ENCODE measurements at places on chromosomes 5 and 9.

GRCh38 chr9:137250329-137251193 lies 525 bp upstream of the STPG3 start:
- no peak for DNase-seq

GRCh38 chr5:17187011-17187785 lies 30.2 kb upstream of the BASP1 start:
- DNase-seq, result no peak

- DNase-seq, result no peak
These were observed 535.1 kb downstream of the ELAVL2 start for GRCh38 chr9:23290973-23291372.

DNA sequence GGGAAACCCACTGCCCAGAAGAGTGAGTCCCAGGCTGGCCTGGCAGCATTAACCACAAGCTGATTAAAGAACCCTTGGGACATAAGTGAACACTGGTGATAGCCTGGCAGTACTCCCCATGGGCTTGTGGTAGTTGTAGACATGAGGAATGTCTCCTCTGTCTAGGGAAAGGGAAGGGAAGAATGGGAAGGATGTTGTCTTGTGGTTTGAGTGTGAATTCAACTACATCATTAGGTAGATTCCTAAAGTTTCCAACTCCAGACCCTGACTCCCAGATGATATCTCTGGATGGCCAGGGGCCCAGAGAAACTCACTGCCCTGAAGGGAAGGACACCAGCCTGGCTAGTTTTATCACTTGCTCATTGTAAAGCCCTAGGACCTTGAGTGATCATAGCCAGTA lies 1012.4 kb upstream of the COX7C start:
- DNase-seq, result no peak

GRCh38 chr5:14574891-14575508 lies 6.6 kb upstream of the OTULINL start:
- DNase-seq, result no peak

DNA sequence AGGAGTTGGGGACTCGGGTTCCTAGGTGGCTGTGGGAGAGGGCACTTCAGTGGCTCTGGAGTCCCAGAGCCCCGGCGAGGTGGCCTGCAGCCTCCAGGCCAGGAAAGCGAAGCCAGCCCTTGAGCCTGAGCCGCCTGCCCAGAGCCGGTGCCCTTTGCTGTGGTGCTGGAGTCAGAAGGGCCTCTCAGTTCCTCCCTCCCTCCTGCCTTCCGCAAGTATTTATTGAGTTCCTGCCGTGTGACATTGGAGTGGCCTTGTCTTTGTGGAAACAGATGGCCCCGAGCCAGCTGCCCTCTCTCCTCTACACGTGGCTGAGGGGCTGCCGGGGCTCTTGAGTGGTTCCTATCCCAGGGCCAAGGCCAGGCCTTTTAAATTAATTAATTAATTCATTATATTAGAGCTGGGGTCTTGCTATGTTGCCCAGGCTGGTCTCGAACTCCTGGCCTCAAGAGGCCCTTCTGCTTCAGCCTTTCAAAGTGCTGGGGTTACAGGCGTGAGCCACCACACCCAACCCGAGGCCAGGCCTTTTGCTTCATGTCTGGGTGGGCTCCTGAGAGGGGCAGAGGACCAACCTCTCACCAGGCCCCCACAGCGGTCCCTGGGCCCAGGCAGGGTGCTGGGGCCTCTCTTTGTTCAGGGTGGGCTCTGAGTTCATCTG lies 45.6 kb upstream of the IER5L start:
- DNase-seq, result no peak

DNA sequence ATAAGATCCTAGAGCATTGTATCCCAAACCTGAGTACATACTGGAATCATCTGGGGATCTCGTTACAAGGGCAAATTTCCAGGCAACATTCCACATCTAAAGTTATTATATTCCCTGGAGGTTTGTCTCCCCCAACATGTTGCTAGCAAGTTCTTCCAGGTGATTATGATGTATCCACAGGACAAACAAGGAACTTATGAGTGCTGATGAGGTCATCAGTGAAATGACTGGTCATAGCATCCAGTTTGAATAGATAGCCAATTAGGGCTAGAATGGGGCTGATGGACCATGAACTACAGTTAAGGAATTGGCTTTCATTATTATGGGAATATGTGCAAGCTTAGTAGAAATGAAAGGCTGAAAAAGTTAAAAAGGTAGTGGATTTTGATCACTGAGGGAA lies 115.2 kb downstream of the CWC27 start:
- no peak for DNase-seq

DNA sequence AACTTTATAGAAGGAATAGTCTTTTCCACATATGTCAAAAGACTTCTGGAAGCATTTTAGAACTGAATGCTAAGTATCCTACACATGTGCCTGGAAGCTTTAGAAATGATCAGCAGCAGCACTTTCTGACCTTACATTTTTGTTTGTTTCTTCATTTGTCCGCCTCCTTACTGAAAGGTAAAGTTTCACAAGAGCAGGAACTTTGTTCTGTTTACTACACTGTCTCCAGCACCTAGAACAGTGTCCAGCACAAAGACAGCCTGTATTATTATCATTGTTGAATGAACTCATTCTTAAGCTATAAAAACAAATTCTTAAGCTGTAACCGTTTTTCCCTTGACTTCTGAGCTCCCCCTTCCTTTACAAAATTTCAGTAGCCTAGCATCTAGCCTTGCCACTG lies 14.8 kb downstream of the PIP5K1B start:
- no peak for DNase-seq

GRCh38 chr5:159515197-159515596 lies 184.9 kb upstream of the IL12B start:
- DNase-seq, result no peak

GRCh38 chr9:122446819-122447484 lies 30.8 kb downstream of the OR1J1 start:
- DNase-seq, result no peak

- no peak for DNase-seq
These were observed 25.6 kb downstream of the TGFBI start for GRCh38 chr5:136054142-136055019.

GRCh38 chr9:69633716-69634115 lies 38.5 kb downstream of the APBA1 start:
- no peak for DNase-seq

- no peak for DNase-seq
These were observed 446.4 kb upstream of the SEMA6A start for GRCh38 chr5:117020999-117021398.

DNA sequence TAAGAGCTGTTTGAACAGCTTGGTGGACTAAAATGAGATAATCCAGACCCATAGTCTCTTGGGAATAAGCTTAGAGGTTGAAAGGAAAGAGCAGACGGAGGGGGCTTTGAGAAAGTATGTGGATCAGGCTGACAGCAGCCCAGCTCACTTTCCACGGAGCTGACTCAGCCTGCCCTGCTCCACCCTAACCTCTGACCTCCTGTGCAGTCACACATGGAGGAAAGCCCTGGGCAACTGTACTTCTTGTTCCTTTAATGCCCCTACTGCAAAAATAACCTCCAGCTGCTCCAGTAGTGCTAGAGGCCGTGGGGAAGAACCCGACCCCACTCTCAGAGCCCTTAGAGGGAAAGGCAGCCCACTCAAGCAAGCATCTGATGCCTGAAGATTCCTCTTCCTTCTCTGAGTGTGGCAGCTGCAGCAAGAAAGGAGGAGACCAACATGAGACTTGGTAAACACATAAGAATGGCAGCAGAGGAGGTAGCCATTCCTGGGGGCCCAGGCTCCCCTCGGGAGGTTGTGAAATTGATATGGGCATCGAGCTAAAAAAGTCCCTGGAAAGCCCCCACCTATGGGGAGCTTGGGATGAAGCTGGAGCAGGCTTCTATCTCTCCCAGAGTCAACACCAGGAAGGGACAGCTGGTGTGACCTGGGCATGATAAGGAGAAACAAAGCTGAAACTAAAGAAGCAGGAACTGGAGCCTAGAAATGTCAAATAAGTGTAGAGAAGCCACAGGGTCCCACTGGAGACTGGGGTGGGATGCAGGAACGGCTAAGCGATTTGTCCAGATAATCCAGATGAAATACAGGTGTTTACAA lies 204.3 kb downstream of the PIK3R1 start:
- no peak for DNase-seq

- no peak for DNase-seq
These were observed 108.9 kb downstream of the PSD2 start for GRCh38 chr5:139904566-139904815.

- no peak for DNase-seq
These were observed 89.8 kb downstream of the NTRK2 start for GRCh38 chr9:84759300-84759750.

DNA sequence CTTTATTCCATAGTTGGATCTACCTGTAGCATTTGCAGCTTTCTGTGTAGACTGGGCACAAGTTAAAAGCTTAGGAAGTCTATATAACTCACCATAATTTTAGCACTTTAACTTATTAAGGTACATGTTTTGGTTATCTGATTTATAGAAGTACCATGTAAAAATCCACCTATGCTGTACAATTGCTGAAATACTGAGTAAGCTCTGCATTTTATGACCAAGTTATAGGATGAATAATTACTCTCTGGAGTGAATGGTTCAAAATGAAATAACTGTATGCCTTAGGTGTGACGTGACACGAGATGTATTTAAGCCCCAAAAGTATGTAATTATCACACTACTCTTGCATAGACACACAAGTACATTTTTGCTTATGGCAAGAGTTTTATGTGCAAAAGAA lies 22.1 kb downstream of the ZSWIM6 start:
- no peak for DNase-seq

GRCh38 chr9:107759009-107759822 lies 269.6 kb upstream of the KLF4 start:
- no peak for DNase-seq

DNA sequence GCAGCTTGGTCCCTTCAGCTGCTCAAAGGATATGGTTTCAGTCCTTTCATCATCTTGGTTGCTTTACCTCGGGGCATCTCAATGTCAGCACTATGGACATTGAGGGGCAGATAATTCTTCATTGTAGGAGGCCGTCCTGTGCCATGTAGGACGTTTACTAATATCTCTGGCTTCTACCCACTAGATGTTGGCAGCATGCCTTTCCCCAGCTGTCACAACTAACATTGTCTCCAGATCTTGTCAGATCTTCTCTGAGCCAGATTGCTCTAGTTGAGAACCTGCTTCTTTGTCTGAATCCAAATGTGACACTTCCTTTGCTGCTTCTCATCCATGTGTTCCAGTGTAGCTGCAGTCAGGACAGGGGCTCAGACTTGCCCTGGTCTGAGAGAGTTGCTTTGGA lies 10.3 kb downstream of the PTPA start:
- peak; percentile 69 for DNase-seq

GRCh38 chr5:56759521-56760216 lies 55.7 kb upstream of the MAP3K1 start:
- DNase-seq, result no peak

- no peak for DNase-seq
These were observed 112.0 kb upstream of the ZNF366 start for GRCh38 chr5:72619251-72619650.

GRCh38 chr5:115389034-115389798 lies 92.8 kb upstream of the CCDC112 start:
- no peak for DNase-seq

GRCh38 chr5:109767997-109768396 lies 78.3 kb downstream of the MAN2A1 start:
- no peak for DNase-seq

DNA sequence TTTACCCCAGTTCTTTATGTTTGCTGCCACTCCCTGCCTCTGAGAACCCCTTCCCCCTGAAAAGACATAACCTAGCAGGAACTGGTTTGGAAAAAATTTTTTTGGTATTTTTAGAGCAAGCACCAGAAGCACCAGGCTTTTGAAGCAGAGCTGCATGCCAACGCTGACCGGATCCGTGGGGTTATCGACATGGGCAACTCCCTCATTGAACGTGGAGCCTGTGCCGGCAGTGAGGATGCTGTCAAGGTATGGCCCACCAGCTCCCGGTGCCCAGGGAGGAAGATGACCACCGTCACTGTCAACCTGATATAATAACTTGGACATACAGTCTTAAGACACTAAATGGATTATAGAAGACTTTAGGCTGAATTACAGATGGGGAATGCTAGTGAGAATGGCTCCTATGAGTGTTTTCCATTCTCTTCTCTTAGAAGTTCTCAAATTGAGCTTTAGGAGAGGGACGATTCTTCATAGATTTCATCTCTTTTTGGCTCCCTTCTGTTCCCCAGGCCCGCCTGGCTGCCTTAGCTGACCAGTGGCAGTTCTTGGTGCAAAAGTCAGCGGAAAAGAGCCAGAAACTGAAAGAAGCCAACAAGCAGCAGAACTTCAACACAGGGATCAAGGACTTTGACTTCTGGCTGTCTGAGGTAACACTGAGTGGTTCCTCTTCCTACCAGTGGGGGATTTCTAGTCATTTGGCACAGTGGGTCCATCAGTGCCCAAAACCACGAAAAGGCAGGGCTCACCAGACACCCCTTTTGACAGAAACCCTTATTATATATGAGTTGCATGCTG lies 44.9 kb downstream of the DYNC2I2 start:
- DNase-seq, result no peak

- no peak for DNase-seq
These were observed 318.0 kb downstream of the ADAMTS6 start for GRCh38 chr5:65163698-65164097.

- no peak for DNase-seq
These were observed 480.2 kb downstream of the CAAP1 start for GRCh38 chr9:26412446-26412845.

- DNase-seq, result no peak
These were observed 1625.2 kb downstream of the MAT2B start for GRCh38 chr5:165130656-165131055.

Data from anterior cingulate cortex (tissue), 58 donors.